SHP77 (cell line): ENCODE measurements at places on chromosomes 5 and 9.

GRCh38 chr5:149765932-149766331 is 35.8 kb downstream of the PPARGC1B start:
- no peak for DNase-seq

DNA sequence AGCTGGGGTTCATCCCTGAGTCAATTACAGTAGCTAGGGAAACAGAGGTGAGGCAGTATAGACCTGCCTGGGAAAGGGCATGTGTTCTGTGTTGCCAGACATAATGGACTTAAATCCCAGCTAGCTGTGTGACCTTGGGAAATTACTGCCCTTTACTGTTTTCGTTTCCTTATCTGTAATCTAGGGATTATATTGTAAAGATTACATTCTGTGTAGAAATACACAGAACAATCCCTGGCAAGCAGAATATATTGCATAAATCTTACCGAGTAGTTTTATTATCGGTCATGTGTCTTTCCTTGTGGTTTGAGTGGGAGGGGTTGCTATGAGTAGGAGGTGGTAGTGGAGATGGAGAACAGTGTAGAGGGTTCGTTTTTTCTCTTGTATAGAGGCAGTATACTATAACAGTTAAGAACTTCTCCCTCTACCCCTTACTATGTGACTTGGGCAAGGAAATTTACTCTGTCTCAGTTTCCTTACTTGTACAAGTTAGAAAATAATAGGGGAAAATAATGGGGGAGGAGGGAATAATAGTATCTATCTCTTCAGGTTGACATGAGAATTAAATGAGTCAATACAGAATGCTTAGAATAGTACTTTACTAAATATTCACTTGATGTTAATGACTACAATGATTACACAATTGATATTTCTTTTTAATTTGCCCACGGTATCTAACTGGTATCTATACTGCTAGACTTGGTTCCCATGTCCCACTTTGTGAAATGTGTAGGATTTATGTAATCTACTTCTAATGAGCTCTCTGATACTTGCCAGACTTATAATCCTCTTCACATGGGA is 7.1 kb upstream of the DMXL1 start:
- DNase-seq = no peak

DNA sequence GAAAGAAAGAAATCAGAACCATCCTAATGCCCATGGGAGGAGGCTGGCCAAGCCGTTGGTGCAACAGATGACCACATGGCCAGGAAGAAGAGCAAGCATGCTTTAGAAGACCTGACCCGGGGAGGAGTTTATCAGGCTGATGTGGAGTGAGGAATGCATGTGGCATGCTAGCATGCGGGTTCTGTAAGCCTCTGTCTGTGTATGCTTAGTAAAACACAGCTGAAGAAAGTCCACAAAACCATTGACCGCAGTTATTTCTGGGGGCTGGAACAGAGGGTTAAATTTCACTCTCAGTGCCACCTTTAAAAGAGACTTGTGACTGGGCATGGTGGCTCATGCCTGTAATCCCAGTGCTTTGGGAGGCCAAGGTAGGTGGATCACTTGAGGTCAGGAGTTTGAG is 19.1 kb downstream of the GFI1B start:
- DNase-seq = no peak

- DNase-seq = no peak
These were observed 395.2 kb upstream of the KIF2A start for GRCh38 chr5:61910771-61911170.

GRCh38 chr5:134038138-134038537 is 33.4 kb upstream of the VDAC1 start:
- no peak for DNase-seq

GRCh38 chr9:22210262-22210661 is 201.2 kb upstream of the CDKN2B start:
- DNase-seq = no peak

GRCh38 chr5:15938186-15938585 is 241.4 kb downstream of the MARCHF11 start:
- DNase-seq = no peak

GRCh38 chr5:94102849-94103248 is 361.4 kb upstream of the POU5F2 start:
- no peak for DNase-seq

DNA sequence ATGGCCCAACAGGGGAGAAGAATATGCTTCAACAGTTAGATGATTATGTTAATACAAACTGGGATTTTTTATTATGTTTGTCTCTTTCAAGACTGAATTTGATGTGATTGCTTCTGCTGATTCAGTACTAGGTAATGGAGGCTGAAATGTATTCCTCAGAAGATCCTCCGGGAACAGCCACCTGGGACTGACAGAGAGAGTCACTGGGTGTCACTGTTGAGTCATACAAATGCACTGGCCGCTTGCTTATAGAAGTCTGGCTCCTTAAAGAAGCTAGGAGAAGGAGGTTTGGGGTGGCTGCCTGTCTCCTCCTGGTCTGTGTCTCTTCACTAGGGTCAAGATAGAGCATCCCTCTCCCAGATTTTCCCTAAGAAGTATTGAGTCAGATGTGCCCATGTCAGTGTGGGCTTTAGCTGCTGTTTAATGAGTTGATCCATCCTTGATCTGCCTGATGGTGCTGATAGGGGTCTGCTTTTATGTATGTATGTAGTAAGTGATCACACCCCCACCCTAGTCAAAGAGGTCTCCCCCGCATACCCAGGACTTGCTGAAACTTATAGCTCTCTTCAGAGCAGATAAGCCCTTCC is 773.4 kb downstream of the BRINP1 start:
- peak; percentile 7 for DNase-seq

- no peak for DNase-seq
These were observed 39.6 kb upstream of the FRRS1L start for GRCh38 chr9:109206670-109207069.
